Lower lobe of right lung (tissue), 2 donors: ENCODE measurements at places on chromosomes 1 and 21. TPM values are rescaled to one million over a fixed set of nuclear protein-coding genes. Genes with fewer than 3 reads are reported as not detected.
A peak's percentile ranks its signal among the peaks of the same experiment; 100 is the strongest.

GRCh38 chr1:117030271-117030877 is 28.8 kb downstream of the CD101 start:
- DNase-seq: no peak

- no peak for DNase-seq
Measured at GRCh38 chr1:211327346-211327921, 801 bp downstream of the TRAF5 start.

DNA sequence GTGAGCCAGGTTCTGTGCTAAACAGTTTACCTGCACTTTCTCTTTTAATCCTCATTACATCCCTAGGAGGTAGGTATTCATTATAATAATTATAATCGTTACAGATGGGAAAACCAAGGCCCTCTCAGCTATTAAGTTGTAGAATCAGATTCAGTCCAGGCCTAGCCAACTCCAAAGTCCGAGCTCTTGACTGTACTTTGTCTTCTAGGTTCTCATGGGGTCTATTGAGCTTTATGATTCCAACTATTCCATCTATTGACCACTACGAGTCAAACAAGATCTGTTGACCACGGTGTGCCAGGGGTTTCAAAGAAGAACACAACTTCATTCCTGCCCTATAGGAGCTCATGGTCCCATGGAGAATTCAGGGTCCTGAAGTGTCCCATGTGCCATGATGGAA is 2.0 kb downstream of the IFNLR1 start:
- no peak for DNase-seq

DNA sequence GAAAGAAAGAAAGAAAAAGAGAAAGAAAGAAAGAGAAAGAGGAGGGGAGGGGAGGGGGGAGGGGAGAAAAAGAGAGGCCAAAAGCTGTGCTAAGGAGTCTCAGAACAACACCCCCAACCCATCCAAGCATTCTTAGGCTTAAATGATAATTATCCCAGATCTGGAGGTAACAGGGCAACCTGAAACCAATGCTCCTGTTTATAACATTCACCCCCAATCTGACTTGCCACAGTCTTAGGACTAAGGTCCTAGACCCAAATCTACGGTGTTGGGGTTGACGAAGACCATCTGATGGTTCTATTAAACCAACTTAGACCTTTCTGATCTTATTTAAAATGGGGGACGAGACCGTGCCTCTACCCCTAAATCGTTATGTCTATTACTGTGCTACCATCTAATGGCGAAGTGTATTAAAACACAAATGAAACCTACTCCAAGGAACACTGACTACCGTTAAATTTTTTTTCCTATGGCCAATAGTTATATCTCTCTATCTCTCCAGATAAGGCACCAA is 119.3 kb upstream of the CDC42BPA start:
- no peak for DNase-seq

DNA sequence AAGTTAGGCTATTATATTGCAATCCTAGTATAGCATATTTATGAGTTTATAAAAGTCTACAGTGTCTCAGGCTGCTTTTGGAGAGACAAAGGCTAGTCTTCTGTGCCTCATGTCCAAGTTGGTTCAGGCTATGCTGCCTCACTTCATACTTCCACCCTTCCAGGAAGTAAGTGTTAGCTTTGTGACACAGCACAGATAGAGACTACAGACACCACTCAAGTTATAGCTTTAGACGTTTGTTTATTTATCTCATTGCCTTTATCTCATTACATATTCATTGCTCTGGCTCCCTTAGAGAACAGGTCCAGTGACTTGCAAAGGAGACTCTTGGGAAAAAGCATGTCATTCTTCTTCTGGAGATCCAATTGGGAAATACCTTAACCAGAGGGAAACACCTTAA is 22.6 kb upstream of the GBP4 start:
- no peak for DNase-seq

GRCh38 chr1:70265946-70266345 is 44.8 kb downstream of the SRSF11 start:
- no peak for DNase-seq

- DNase-seq: no peak
Measured at GRCh38 chr1:74971982-74972381, 162.2 kb upstream of the LHX8 start.

GRCh38 chr1:162142968-162143367 is 73.5 kb downstream of the NOS1AP start:
- no peak for DNase-seq

GRCh38 chr1:41539418-41539805 is 54.9 kb upstream of the EDN2 start:
- DNase-seq: no peak

DNA sequence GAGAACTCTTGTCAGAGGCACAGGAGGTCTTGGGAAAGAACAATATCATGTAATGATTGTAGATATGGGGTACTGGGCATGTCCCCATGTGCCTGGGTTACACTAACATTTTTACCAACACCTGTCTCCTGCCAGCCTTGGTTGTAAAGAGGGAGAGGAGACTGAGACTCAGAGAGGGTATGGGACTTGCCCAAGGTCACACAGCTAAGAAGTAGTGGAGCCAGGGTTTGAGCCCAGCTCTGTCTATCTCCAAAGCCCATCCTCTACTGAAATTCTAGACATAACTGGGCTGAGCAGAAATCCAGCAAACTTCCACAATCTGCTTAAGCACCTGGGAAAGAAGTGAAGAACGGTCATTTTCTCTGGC is 2.6 kb upstream of the THEMIS2 start:
- DNase-seq: no peak

DNA sequence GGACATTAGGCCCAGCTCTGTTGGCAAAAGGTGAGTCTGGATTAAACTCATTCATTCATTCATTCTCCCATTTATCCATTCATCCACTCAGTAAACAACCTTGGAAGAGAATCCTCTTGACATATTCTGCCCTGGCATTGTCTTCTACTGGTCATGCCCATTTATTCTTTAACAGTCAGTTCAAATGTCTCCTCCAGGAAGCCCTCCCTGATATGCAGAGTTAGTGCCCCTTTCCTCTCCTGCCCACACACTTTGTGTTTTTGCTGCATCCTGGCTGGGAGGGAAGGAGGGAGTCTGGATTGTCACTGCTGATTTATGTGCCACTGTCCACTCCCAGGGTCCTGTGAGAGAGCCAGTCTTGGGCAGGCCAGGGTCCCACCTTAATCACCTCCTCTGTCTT is 600.3 kb downstream of the MATN1 start:
- DNase-seq: no peak

GRCh38 chr1:22365331-22366295 is 86.0 kb upstream of the ZBTB40 start:
- DNase-seq: peak; percentile 25

DNA sequence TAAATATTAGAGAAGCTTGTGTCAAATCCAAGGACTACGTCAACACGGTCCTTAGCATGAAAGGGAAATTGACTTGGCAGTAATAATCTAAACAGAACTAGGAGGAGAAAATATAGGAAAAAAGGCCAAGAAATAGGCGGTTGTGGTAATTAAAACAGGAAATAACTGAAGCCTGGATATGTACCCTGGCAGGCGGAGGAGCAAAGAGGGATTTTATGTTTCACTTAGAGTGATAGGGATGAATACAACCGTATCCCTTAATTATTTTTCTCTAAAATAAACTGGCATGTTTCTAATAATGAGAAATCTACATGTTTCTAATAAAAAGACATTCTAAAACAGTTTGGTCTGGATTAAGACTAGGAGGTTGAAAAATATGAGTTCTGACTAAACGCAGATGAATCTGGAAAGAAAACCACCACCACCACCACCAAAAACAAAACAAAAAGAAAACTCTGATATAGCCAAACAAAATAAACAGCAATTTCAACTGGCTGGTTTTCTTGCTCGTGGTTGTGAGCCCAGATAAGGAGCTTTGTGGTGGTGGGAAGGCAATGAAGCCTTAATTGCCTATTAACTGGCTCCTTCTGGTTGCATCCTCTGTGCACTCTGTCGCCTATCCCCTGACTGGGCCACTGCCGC is 334.2 kb upstream of the SNX7 start:
- DNase-seq: no peak

DNA sequence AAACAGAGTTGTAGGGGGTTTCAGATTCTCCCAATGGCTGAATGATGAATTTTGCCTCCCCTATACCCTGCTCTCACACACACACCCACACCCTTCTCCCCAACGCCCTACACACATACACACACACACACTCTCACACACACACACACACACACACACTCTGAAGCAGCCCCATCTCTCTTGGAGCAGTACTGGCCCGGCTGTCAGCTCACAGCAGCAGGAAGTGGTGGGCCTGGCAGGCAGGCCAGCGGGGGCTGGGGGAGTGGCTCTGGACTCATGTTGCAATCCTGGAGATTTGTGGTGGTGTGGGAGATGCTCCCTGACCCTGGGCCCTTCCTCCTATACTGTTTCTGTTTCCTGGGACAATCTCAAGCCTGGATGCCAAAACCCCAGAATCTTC is 2.2 kb downstream of the IKBKE start:
- DNase-seq: peak; percentile 75

DNA sequence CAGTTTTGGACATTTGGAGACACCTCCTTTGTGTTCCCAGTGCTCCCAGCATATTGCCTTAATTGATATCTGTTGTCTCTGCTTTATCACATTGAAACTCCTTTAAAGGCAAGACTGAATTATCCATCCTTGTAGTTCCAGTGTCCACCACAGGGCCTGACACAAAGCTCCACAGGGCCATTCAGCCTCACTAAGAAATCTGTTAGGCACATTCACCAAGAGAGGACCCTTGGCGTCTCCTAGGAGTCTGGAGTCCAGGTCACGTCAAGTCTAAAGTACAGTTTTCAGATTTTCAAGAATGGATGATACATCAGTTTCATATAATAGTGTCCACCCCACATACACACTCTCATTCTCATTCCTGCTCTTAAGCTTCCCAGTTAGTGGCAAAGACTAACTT is 4.8 kb downstream of the ACP6 start:
- DNase-seq: no peak

DNA sequence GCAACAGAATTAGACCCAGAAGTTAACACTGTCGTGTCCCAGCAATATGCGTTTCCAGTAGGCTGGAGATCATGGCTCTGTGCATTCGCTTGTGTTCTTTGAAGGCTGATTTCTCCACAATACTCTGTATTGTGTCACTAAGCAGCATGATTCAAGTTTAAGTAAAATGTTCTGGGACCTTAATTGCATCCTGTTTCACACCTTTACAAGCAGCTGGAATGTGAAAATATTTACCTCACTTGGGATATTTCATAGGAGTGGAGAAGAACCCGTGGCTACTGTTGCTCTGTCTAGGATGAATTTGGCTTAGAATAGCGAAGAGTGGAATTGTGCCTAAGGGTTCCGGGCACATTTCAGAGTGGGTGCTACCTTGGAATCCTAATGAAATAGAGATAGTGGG is 6.3 kb downstream of the PTGFRN start:
- DNase-seq: no peak

- no peak for DNase-seq
Measured at GRCh38 chr1:180881806-180882509, 30.7 kb upstream of the KIAA1614 start.

The TP73 gene
- 3.6 TPM for total RNA-seq

The PYHIN1 gene
- 3.9 TPM for total RNA-seq

The KCNK2 gene
- total RNA-seq: not detected

The NPR1 gene
- 58.8 TPM for total RNA-seq

The FCER1G gene
- 283 TPM for total RNA-seq
